ENCODE measurements at places on chromosomes 11 and 22. TPM values are rescaled to one million over a fixed set of nuclear protein-coding genes. Genes with fewer than 3 reads are reported as not detected.

DNA sequence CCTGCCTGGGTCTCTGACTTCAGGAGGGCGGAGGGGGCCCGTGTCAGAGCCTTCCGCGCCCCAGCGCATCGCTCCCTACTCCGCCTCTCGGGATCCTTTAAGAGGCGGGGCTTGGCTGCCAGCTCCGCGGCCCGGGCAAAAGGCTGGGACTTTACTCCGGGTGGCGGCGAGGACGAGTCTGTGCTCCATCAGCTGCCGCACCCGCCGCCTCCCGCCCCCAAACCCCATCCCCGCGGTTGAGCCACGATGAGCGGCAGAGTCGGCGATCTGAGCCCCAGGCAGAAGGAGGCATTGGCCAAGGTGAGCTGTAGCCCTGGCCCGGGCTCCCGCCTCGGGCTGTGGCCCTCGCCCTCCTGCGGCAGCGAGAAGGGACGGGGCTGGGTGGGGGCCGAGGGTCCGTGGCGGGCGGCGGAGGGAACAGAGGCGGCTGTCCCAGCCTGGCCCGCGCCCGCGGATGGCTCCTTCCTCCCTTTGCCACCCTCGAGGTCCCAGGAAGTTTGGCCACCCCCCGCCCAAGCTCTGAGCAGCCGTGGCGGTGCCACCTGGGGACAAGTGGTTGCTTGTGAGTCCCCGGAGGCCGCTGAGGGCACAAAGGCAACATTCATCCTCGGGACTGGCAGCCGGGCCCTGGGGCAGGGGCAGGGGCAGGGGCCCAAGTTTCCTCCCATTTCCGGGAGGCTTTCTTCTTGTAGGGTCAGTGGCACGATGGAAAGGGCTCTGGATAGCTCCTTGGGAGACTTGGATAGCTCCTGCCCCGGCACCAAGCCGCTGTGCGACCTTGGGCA lies at the start of gene SEC14L2:
Gene SEC14L2 (plus strand): TSS at position 148 of the 785 bp plus-strand sequence. CDS start 99 bp downstream, at position 247.
- DNase-seq: no peak

DNA sequence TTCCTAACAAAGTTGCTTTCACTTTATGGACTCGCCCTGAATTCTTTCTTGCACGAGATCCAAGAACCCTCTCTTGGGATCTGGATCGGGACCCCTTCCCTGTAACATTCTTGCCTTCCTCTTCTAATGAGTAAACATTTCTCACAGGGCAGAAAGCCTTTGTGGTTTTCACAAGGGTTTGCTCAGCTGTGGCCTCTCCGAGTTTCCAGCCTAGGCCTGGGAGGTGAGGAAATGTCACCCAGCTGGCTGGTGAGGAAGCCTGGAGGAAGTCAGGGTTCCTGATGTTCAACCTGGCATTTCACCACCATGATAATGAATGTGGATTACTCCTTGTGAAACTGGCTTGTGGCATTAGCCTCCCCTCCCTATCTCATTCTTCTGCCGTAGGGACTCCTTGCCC lies 224.9 kb downstream of the DSCAML1 start:
- no peak for DNase-seq

- no peak for DNase-seq
These were observed 10.0 kb downstream of the TBX1 start for GRCh38 chr22:19770349-19771220.

DNA sequence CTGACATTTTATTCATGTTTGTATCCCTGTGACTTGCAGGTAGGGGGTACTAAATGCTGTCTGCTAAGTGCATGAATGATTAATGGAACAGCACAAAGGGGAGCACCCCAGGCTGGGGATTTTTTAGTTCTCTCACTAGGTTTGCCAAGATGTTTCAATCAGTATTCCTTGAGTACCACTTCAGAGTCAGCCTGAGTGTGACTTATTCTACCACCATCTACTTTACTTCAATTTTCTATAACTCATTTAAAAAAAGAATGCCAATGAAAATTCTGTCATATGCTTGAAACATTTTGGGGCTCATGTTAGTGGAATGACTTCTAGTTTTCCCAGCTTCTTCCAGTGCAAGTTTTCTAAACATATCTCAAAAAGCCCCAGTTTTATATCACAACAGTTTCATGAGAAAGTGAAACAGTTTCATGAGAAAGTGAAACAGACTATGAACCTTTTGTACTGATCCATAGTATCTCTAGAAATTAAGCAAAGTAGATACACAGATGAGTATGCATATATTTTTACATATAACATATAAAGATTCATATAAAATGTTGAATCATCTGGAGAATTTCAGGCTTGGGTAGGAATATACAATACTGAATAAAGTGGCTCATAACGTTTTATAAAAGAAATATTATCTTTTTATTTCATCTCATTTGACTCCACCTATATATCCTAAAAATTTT lies 252.4 kb downstream of the GRM5 start:
- no peak for DNase-seq

- DNase-seq: no peak
These were observed 5.6 kb downstream of the DDX6 start for GRCh38 chr11:118785362-118785761.

DNA sequence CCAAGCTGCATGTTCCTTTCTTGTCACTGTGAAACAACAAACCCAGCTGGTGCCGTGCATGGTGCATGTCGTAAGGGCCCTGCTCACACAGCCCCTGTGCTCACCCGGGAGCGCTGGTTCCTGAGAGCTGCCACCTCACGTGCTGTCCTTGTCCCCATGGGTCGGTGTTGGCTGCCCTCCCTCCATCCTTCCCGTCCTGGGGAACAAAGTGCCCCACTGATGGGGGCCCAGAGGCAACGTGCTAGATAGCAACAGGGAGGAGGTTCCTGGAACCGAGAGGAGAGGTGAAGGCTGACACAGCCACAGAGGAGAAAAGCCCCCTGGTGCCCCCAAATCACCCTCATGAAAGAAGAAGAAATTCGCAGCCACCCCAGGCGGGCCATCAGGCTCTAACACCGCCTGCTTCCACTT lies 56.6 kb upstream of the SLC22A12 start:
- no peak for DNase-seq

GRCh38 chr11:59186130-59186594 lies 14.2 kb downstream of the DTX4 start:
- DNase-seq: no peak

- no peak for DNase-seq
These were observed 374.7 kb downstream of the DDX10 start for GRCh38 chr11:109039611-109040010.

DNA sequence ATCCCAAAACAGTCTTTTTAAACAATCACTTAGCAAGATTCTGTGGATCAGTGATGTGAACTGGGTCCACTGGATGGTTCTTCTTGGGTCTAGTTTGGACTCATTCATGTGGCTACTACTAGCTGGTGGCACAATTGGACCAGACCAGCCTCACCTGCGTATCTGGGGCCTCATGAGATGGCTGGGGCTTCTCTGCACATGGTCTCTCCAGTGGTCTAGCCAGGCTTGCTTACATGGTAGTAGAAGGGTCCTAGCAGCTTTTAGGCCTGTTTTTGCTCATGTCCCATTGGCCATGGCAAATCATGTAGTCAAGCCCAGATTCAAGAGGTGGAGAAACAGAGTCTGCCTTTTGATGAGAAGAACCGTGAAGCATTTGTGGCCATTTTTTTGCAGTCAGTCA lies 94.0 kb downstream of the RRAS2 start:
- no peak for DNase-seq

DNA sequence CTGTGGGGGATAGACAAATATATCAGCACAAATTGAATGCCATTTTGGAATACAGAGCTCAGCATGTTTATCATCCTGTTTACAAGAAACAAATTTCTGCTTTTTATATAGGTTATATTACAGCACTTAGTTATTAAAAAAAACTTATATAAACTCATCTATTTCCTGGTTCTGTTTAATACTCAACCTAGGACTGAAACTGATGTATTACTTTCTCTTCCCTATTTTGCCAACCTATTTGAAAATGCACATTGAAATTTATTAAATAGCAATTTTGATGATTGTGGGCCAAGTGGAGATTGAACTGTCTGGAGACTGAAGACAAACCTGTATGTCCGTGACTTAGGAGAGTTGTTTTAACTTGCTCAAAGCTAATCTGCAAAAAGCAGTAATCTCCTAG lies 288.3 kb upstream of the ANO3 start:
- no peak for DNase-seq

DNA sequence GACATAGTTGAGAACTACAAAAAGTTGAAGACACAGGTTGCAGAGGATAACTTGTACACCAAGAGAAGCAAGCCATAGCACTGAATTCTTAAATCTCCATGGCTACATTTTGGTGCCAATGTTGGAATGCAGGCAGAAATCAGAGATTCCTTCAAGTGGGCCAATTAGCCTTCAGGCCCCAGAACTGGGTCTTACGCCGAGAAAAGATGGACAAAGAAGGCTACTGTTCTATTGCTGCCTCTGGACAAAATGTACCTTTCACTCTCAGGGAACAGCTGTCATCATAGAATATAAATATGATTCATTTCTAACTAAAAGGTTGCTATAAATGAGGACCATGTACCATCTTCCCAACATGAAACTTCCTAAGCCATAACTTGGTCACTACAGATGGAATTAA lies 13.7 kb downstream of the TMEM216 start:
- DNase-seq: no peak

GRCh38 chr22:19062139-19062942 lies 59.9 kb downstream of the DGCR2 start:
- no peak for DNase-seq

DNA sequence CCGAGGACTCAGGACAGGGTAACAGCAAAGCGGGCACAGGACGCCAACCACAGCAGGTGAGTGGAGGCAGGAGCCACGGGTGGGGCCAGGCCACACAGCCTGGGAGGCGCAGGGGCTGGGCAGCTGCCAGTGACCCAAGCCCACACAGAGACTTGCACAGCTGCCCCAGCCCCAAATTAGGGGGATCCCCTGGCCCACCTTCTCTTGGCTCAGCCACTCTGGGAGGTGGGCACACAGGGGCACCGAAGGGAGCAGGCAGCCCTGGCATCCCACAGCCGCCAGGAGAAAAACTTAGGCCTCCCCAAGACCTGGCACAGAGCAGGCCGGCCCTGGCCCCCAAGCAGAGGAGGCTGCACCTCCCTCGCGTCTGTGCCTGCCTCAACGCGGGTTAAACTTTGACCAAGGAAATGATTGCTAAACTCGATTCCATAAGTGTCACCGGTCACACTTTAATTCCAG lies at the start of gene SLC22A12:
Gene SLC22A12 (plus strand): TSS at position 458 of the 459 bp plus-strand sequence. CDS start 337 bp downstream, outside the sequence.
- DNase-seq: no peak

- no peak for DNase-seq
These were observed 13.8 kb downstream of the OR5B21 start for GRCh38 chr11:58494101-58494500.

DNA sequence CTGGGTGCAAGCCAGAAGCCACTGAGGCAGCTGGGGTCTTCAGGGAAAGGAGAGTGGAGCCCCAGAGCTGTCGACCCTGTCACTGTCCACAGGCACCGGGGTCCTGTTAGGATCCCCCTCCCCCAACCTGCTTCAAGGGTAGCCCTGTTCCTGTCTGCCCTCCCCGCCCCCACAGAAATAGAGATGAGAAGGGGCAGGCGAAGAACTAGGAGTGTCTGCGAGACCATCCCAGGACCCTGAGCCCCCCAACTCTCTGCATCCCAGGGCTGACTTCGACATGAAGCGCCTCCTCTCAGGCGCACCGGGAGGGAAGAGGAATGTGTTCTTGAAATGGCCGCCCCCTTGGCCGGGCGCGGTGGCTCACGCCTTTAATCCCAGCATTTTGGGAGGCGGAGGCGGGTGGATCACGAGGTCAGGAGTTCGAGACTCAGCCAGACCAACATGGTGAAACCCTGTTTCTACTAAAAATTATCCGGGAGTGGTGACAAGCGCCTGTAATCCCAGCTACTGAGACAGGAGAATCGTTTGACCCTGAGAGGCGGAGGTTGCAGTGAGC lies 607 bp upstream of the ZNF70 start:
- no peak for DNase-seq

DNA sequence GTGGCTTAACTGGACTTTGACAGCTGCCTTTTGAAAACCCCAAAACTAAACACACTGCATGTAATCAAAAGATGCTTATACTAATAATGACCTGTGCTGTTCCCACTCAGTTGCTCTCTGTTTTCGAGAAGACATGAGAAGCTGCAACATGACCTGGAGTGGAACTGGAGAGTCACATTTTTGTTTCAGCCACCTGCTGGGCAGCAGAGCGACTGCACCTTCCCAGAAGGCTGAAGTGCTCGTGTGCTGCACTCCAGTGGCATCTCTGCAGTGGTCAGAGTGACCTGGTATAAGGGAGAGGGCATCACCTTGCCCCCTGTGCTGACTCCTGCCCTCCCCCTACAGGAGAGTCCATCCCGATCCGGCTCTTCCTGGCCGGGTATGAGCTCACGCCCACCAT lies 8.6 kb downstream of the THYN1 start:
- no peak for DNase-seq

- no peak for DNase-seq
These were observed 18.8 kb upstream of the SLC36A4 start for GRCh38 chr11:93216511-93217101.

- DNase-seq: no peak
These were observed 426.4 kb downstream of the CTTN start for GRCh38 chr11:70824605-70825245.

DNA sequence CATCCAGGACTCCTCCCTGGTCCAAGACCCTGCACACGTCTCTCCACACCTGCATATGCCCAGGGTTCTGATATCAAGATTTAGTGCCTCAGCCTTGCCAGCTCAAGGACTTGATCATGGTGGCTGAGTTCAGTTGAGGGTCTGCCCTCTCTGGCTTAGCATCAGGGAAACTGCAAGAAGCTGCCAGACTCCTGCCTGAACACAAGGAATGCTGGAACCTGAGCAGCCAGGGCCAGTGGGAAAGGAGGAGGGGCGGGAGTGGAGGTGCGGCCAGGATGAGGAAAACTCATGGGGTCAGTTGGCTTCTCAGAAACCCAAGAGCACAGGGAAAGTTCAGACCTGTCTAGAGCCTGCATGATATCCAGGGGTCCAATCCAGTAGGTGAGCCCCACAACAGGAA lies 546.1 kb downstream of the BUD13 start:
- DNase-seq: no peak

A4GALT gene
- 12.7 TPM for total RNA-seq

ZNF280A gene
- not detected for total RNA-seq

GRIA4 gene
- total RNA-seq: not detected

TRIM51G gene
- not detected for total RNA-seq

ARFGAP3 gene
- 62.0 TPM for total RNA-seq

RIMBP3B gene
- total RNA-seq: 0.07 TPM

Data from kidney epithelial cell (primary cell).